Activated T-helper 1 cell treated with anti-CD3 and anti-CD28 coated beads, Interleukin-12 subunit alpha, Interleukin-12 subunit beta, Interleukin-2, Interleukin-4 antibody, amounts not matched to agents 30 ng/mL and 10 ng/mL and 1 ng/mL, durations not matched to agents 14 hours and 24 hours and 36 hours (primary cell): ENCODE measurements at places on chromosomes 6 and 20.

- no peak for DNase-seq
- H3K27ac ChIP-seq, result peak overlapping the region; percentile 71
- H3K4me1 ChIP-seq, result peaks cover 30% of the 10 kb centered on the region
- no peaks in the 10 kb centered on the region for H3K36me3 ChIP-seq
Measured at GRCh38 chr20:32580970-32581838, 3.9 kb downstream of the NOL4L start.

GRCh38 chr6:156474507-156475120 lies 302.6 kb upstream of the ARID1B start:
- DNase-seq, result no peak
- no peak overlapping the region for H3K27ac ChIP-seq
- no peaks in the 10 kb centered on the region for H3K36me3 ChIP-seq
- H3K4me3 ChIP-seq, result no peak overlapping the region
- no peaks in the 10 kb centered on the region for H3K27me3 ChIP-seq

DNA sequence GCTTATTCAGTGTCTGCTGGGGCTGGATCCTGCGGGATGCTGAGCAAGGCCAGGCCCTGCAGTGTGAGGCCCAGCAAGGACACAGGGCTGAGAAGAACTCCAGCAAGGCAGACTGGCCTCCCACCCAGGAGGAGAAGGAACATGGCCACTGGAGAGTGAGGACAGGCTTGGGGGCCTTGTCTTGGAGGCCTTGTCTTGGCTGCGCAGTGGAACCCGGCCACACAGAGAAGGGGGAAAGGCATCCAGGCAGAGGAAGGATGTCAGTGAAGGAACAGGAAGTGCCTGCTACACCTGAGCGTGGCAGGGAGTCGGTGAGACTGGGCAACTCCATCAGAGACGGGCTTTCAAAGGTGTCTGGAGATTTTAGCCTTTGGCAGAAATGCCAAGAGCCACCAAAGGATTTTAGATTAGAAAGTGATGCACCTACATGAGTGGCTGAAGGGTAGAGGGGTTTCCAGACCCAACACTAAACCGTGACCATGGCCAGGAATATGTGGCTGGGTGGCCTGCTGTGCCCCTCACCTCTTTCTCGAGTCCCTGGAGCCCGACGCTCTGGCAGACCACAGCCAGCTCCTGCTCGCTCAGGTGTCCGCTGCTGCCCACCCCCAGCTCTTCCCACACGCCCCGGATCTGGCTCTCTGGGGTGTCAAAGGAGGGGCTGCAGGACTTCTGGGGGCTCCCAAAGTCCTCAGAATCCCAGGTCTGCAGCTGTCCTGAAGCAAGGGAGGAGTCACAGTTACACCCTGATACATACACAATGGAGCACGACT lies 80.8 kb downstream of the NINL start:
- no peaks in the 10 kb centered on the region for H3K36me3 ChIP-seq
- H3K27me3 ChIP-seq, result no peaks in the 10 kb centered on the region
- H3K27ac ChIP-seq, result no peak overlapping the region
- H3K4me3 ChIP-seq, result no peak overlapping the region
- H3K4me1 ChIP-seq, result no peaks in the 10 kb centered on the region
- no peak for DNase-seq

GRCh38 chr6:125949069-125949468 lies 7.5 kb upstream of the HINT3 start:
- no peaks in the 10 kb centered on the region for H3K36me3 ChIP-seq
- DNase-seq, result no peak
- peaks cover 12% of the 10 kb centered on the region for H3K4me1 ChIP-seq
- H3K4me3 ChIP-seq, result no peak overlapping the region
- H3K27me3 ChIP-seq, result peaks cover 1% of the 10 kb centered on the region
- no peak overlapping the region for H3K27ac ChIP-seq

DNA sequence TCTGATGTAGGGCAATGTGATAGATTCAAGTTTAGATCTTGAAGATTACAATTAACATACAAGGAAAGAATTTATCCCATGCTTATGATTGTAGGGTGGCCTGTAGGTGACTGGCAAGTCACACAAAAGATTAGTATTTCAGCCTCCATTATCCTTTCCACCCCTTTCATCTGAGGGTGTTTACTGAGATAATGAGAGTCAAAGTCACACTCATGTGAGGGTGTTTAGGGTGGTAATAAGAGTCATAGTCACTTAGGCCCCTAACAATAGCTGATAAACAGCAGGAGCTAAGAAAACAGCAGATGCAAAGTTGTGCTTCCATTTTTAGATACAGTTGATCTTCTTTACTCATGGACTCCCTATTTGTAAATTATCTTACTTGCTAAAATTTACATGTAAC lies 11.4 kb downstream of the FAM184A start:
- no peaks in the 10 kb centered on the region for H3K36me3 ChIP-seq
- no peaks in the 10 kb centered on the region for H3K27me3 ChIP-seq
- no peak overlapping the region for H3K4me3 ChIP-seq
- DNase-seq, result no peak

DNA sequence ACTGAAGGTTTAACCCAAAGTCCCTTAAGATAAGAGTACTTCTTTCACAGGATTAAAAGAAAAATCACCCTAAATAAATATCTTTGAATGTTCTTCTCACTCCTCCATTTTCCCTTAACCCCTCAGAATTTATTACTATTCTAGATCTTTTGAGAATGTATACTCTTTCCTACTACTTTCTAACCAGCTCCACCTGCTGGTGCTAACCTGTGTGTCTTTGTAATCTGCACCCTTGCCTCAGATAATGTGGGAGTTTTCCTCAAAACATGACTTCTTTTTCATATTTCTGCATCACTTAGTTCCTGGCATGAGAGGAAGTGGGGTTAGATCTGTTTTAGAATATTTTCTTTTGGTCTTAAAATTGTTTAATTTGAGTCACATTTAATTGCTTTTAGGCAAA lies 394.2 kb downstream of the BMP2 start:
- DNase-seq, result no peak
- no peaks in the 10 kb centered on the region for H3K27me3 ChIP-seq
- H3K36me3 ChIP-seq, result no peaks in the 10 kb centered on the region
- H3K4me3 ChIP-seq, result no peak overlapping the region
- H3K4me1 ChIP-seq, result no peaks in the 10 kb centered on the region
- H3K27ac ChIP-seq, result no peak overlapping the region

GRCh38 chr20:38198238-38198861 lies 33.3 kb upstream of the TGM2 start:
- no peaks in the 10 kb centered on the region for H3K27me3 ChIP-seq
- H3K4me3 ChIP-seq, result no peak overlapping the region
- no peaks in the 10 kb centered on the region for H3K4me1 ChIP-seq
- H3K27ac ChIP-seq, result no peak overlapping the region
- H3K36me3 ChIP-seq, result no peaks in the 10 kb centered on the region

DNA sequence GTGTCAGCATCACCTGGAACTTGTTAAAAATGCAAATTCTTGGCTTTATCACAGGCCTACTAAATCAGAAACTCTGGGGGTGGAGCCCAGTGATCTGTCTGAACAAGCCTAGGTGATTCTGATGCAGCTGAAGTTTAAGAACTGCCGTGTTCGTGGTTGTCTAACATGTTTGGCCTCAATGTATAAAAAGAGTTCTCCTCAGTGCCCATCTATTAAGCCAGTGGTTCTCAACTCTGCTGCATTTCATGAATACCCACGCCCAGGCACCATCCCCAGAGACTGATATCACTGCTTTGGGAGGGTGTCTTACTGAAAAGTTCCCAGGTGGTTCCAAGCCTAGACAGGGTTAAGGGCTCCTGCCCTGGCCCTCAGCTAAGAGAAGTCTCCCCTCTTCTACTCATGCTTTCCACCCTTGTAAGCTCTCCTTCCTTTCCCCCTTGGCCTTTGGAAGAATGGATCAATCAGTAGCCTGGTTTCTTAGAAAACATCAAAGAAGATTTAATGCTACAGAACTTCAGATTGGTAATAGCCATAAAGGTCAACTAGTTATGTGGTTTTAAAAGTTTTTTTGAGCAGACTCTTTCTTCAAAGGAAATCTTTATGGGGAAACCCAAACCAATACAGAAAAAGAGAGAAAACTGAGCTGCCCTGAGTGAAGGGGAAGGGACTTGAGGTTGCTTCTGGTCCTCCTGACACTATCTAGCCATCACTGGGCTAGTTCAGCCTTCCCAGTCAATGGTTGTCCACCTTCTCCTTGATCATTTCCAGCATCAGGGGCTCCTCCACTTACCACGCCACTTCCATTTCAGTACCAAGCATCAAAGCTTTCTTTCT lies 38.9 kb upstream of the TNFAIP3 start:
- no peaks in the 10 kb centered on the region for H3K27me3 ChIP-seq
- DNase-seq, result peak; percentile 32
- H3K4me3 ChIP-seq, result peak overlapping the region; percentile 72
- peaks cover 78% of the 10 kb centered on the region for H3K4me1 ChIP-seq

GRCh38 chr6:72984981-72985665 lies 240.2 kb downstream of the KHDC1L start:
- no peak overlapping the region for H3K27ac ChIP-seq
- H3K36me3 ChIP-seq, result peaks cover 2% of the 10 kb centered on the region
- no peak overlapping the region for H3K4me3 ChIP-seq
- no peaks in the 10 kb centered on the region for H3K4me1 ChIP-seq
- no peaks in the 10 kb centered on the region for H3K27me3 ChIP-seq
- no peak for DNase-seq

GRCh38 chr6:30730601-30731435 lies 10.7 kb downstream of the TUBB start:
- no peaks in the 10 kb centered on the region for H3K27me3 ChIP-seq
- DNase-seq, result peak; percentile 79
- H3K4me1 ChIP-seq, result peaks cover 51% of the 10 kb centered on the region
- peak overlapping the region; percentile 19 for H3K4me3 ChIP-seq
- peaks cover 57% of the 10 kb centered on the region for H3K36me3 ChIP-seq
- peak overlapping the region; percentile 55 for H3K27ac ChIP-seq

DNA sequence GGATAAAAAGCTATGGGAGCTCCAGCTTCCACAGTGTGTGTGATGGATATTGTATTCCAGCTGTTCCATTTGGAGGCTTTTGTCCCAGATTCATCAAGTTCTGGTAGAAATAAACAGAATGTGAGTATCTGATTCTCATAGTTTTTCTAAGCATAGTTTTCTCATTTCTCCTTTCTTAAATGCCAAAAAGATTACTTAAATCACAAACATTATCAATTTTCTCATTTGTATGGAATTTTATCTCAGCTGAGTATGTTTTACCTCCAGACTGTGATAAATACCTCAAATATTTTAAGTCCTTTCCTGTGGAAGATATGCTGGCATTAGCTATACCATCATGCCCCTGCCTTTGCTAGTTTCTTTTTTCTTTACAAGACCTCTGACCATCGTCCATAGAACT lies 767.3 kb downstream of the TFAP2A start:
- H3K4me1 ChIP-seq, result no peaks in the 10 kb centered on the region
- no peak overlapping the region for H3K4me3 ChIP-seq
- no peaks in the 10 kb centered on the region for H3K36me3 ChIP-seq
- H3K27me3 ChIP-seq, result no peaks in the 10 kb centered on the region

DNA sequence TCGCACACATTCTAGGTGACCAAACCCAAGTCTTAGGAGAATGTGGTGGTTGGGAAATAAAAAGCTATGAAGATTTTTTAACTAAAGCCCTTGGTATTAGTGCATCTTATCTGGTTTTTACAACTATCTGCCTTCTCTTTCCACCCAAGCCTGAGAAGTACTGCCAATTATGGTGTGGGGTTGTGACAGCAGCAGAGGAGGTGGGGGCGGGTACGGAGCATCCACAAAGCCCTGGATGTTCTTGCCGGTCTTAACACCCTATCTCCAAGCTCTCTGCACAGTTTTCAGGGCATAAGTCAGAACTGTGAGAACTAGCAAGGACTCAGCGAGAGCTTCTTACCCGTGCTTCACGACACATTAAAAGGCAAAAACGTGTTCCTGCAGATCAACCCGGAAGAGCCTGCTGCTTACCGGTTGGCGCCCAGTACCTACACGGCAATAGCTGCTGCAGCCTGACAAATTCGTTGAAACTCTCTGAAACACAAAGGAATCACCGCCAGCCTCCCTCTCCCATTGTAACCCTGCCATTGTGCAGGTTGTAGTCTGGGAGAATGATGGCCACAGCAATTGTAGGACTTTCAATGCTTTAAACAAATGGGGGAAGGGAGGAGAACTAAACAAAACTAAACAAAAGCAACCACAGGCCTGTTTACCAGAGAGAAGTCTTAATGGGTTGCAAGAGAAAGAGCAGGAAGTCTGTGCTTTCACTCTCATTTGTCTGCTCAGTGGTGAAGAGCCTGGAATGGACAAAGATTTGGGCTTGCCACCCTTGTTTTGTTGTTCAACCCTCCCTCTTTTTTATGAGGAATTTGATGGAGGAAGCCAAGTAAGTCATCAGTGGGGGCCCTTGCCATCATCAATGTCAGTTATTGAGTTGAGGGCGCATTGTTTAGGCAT lies 461.0 kb upstream of the JARID2 start:
- peak overlapping the region; percentile 81 for H3K27ac ChIP-seq
- no peak for DNase-seq
- H3K4me3 ChIP-seq, result peak overlapping the region; percentile 61
- H3K4me1 ChIP-seq, result peaks cover 47% of the 10 kb centered on the region
- H3K36me3 ChIP-seq, result peaks cover under 1% of the 10 kb centered on the region

- no peak for DNase-seq
- H3K4me1 ChIP-seq, result no peaks in the 10 kb centered on the region
- peaks cover 27% of the 10 kb centered on the region for H3K27me3 ChIP-seq
Measured at GRCh38 chr6:1435806-1436205, 46.4 kb downstream of the FOXF2 start.

- H3K36me3 ChIP-seq, result no peaks in the 10 kb centered on the region
- H3K27me3 ChIP-seq, result no peaks in the 10 kb centered on the region
- H3K4me3 ChIP-seq, result no peak overlapping the region
- no peaks in the 10 kb centered on the region for H3K4me1 ChIP-seq
Measured at GRCh38 chr20:55269913-55270312, 735.4 kb downstream of the CBLN4 start.

GRCh38 chr6:130671119-130671518 lies 156.1 kb upstream of the SMLR1 start:
- no peak overlapping the region for H3K27ac ChIP-seq
- H3K4me3 ChIP-seq, result no peak overlapping the region
- no peak for DNase-seq
- peaks cover 3% of the 10 kb centered on the region for H3K27me3 ChIP-seq
- H3K36me3 ChIP-seq, result no peaks in the 10 kb centered on the region

GRCh38 chr6:56572788-56573471 lies 69.8 kb downstream of the DST start:
- no peaks in the 10 kb centered on the region for H3K27me3 ChIP-seq
- no peaks in the 10 kb centered on the region for H3K36me3 ChIP-seq
- no peak overlapping the region for H3K27ac ChIP-seq
- H3K4me1 ChIP-seq, result no peaks in the 10 kb centered on the region
- no peak overlapping the region for H3K4me3 ChIP-seq

DNA sequence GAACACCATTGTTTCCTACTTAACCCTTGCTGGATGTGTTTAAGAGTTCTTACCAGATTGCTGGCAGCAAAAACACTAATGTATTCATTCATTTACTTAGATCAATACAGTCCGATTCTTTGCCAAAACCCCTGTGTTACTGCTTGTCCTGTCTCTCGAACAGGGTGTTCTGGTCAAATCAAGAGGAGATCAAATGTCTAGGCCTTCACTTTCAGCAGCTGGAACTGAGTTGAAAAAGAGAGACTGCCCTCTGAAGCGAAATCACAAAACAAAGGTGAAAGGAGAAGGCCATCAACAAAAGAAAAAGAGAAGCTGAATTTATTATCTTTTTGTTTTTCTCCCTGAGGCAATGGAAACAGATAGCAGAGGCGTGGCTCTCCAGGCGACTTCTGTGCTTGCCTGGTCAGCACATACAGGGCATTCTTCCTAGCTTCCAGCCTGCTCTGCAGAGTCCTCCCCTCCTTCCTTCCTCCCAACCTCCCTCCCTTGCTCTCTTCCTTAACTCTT lies 44.1 kb upstream of the GCM1 start:
- DNase-seq, result no peak
- peaks cover 9% of the 10 kb centered on the region for H3K4me1 ChIP-seq
- no peaks in the 10 kb centered on the region for H3K36me3 ChIP-seq
- peaks cover 2% of the 10 kb centered on the region for H3K27me3 ChIP-seq
- H3K4me3 ChIP-seq, result no peak overlapping the region
